Large intestine (tissue), 12 donors: ENCODE measurements at places on chromosomes 3 and 15. TPM values are rescaled to one million over a fixed set of nuclear protein-coding genes. Genes with fewer than 3 reads are reported as not detected.
A peak's percentile ranks its signal among the peaks of the same experiment; 100 is the strongest.

DNA sequence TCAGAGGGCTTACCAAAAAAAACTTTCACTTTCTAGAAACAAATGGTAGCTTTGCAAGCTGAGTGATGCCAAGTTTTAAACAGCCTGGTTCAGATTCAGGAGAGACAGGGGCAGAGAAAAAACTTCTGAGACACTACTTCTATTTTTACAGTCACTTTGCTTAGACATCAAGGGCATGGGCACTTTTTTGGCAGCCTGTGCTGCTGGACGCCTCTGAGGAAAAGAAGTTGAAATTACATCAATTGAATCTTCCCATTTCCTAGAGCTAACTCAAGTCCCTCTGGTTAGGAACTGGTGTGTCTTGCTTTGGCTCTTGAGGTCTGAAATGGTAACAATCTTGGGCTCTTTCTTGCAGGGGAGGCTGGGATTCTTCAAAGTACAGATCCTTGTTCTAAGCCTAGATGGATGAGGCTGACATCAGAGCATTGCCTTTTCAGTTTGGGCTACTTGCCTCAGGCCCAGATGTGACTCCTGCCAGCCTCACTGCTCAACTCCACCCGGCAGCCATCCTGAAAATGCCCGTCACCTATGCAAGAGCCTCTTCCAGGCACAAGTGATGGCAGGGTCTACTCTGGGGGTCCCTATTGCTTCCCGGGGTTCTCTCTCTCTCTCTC lies 357.5 kb downstream of the FOXP1 start:
- H3K4me1 ChIP-seq: peaks cover 2% of the 10 kb centered on the region
- peaks cover 8% of the 10 kb centered on the region for H3K36me3 ChIP-seq
- no peaks in the 10 kb centered on the region for H3K27me3 ChIP-seq
- no peak overlapping the region for H3K27ac ChIP-seq
- DNase-seq: no peak
- no peak overlapping the region for H3K4me3 ChIP-seq

DNA sequence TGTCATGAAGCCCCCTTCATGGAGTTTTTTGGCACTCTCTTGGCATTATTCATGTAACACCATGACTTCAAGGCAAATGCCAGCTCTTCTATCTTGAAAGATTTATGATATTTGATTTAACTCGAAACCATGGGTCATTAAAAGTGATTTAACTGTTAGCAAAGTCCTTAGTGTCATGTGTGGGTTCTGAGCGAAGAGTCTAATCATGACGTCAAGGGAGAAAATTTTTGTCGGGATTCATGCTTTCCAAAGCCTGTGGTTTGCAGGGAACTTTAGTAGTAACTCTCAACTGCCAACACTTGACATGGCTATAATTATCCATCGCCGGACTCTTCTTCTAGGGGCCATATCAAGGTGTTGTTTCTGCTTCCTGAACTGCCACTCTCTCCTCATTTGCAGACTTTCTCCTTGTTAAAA lies 11.5 kb downstream of the GXYLT2 start:
- peaks cover 8% of the 10 kb centered on the region for H3K4me1 ChIP-seq
- H3K4me3 ChIP-seq: no peak overlapping the region
- peak; percentile 26 for DNase-seq
- no peaks in the 10 kb centered on the region for H3K27me3 ChIP-seq
- no peaks in the 10 kb centered on the region for H3K36me3 ChIP-seq
- H3K27ac ChIP-seq: no peak overlapping the region

GRCh38 chr15:73240866-73241499 lies 127.8 kb downstream of the HCN4 start:
- no peaks in the 10 kb centered on the region for H3K27me3 ChIP-seq
- H3K36me3 ChIP-seq: peaks cover 22% of the 10 kb centered on the region
- no peak overlapping the region for H3K4me3 ChIP-seq
- peak; percentile 50 for DNase-seq
- no peaks in the 10 kb centered on the region for H3K4me1 ChIP-seq

DNA sequence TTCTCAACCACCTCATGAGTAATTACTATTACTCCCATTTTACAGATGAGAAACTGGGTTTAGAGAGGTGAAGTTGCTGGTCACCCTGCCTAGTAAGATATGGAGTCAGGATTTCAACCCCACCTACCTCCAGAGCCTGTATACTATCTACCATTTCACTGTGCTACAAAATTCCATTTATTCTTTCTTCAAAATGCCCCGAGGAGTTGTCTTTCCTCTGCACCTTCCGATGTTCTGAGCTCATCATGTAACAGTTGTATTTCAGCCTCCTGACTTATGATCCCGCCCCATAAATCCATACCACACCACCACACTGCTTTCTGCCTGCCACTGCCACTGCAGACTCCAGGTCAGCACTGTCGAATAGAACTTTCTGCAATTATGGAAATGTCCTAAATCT lies 71.3 kb upstream of the SLC25A36 start:
- H3K4me3 ChIP-seq: no peak overlapping the region
- DNase-seq: no peak
- H3K4me1 ChIP-seq: no peaks in the 10 kb centered on the region
- no peaks in the 10 kb centered on the region for H3K27me3 ChIP-seq
- no peaks in the 10 kb centered on the region for H3K36me3 ChIP-seq

- DNase-seq: no peak
- H3K4me1 ChIP-seq: no peaks in the 10 kb centered on the region
- peaks cover 3% of the 10 kb centered on the region for H3K36me3 ChIP-seq
Measured at GRCh38 chr3:126035362-126036050, 48.4 kb downstream of the SLC41A3 start.

DNA sequence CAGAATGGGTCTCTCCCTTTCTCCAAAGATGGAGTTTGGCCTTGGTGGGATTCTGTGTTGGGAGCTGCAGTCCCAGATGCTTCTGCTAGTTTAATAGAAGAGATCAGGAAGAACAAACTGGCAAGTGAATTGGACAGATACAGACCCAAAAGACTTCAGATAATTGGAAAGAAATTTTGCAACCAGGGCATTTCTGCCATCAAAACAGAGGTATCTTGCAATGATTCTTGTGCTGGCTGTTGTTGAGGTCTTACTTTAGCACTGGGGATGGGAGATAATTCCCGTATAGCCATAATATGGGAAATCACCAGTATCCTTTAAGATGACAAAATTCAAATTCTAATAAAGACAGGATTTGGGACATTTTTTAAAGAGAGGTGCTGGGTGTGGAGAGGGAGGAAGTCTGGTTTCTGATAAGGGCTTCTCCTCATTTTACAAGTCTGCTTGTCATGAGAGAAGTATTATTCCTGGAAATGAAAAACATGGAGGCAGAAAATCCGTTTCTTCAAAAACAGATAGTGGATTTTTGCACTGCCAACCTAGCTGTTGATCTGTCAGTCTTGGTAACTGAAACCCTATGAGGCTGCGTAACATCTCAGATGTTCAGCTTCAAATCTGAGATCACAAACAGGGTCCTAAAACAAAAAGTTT lies 40.1 kb downstream of the FNDC3B start:
- no peaks in the 10 kb centered on the region for H3K27me3 ChIP-seq
- peaks cover 6% of the 10 kb centered on the region for H3K4me1 ChIP-seq
- DNase-seq: no peak
- peak overlapping the region; percentile 73 for H3K27ac ChIP-seq
- peaks cover 4% of the 10 kb centered on the region for H3K36me3 ChIP-seq

DNA sequence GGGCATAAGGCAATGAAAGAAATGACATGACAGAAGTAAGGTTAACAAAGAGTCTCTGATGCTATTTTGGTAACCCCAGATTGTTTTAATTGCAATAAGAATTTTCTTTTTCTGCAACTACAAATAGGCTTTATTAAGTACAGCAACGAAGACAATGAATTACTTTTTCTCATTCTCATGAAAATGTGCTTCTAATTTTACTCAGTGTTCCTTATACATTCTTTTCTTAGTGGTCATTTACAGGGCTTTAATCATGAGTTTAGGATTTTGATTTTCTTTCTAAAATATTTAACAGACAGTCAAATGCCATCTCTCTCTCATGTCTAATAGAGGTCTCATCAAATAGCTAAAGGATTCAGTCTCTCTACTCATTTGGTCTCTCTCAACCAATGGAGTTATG lies 452.1 kb downstream of the RAP2B start:
- H3K4me3 ChIP-seq: no peak overlapping the region
- no peaks in the 10 kb centered on the region for H3K27me3 ChIP-seq
- H3K36me3 ChIP-seq: no peaks in the 10 kb centered on the region
- H3K4me1 ChIP-seq: no peaks in the 10 kb centered on the region

GRCh38 chr15:67080118-67080899 lies 14.9 kb downstream of the SMAD3 start:
- H3K4me1 ChIP-seq: peaks cover 18% of the 10 kb centered on the region
- peaks cover 15% of the 10 kb centered on the region for H3K36me3 ChIP-seq
- no peaks in the 10 kb centered on the region for H3K27me3 ChIP-seq
- no peak overlapping the region for H3K27ac ChIP-seq
- no peak for DNase-seq

DNA sequence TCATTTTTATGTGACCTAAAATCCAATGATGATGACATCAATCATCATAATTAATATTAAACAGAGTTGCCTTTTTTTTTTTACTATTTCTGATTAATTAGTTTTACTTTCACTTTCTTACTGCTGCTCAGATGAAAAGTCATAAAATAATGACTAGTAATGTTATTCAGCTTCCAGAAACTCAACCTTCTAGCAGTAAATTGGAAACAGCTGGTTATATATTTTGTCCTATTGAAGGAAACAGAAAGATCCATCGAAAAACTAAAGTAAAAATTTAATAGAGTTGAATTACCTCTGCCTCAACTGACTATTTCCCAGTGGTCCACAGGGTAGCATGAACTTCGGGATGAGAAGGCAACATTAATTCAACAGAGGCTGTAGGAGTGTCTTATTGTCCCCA lies 107.1 kb upstream of the PTX3 start:
- no peaks in the 10 kb centered on the region for H3K4me1 ChIP-seq
- H3K36me3 ChIP-seq: no peaks in the 10 kb centered on the region
- no peak for DNase-seq

DNA sequence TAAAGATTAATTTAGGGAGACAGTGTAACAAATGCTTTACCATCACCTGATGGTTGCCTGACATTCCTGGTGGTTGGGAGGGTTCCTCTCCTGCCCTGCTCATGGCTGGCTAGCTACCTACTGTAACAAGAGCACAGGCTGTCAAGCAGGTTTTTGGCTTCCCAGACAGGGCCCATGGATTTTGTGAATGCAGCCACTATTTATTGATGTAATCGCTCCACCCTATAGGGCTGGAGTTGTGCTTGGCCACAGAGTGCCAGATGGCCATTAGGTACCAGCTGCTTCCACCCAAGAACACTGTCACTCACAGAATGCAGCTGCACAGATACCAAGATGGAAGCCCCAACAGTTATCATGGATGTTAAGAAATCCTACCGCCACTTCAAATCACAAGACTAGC lies 31.0 kb upstream of the KLHL25 start:
- H3K4me1 ChIP-seq: peaks cover 8% of the 10 kb centered on the region
- no peaks in the 10 kb centered on the region for H3K27me3 ChIP-seq
- no peak overlapping the region for H3K4me3 ChIP-seq
- no peaks in the 10 kb centered on the region for H3K36me3 ChIP-seq

GRCh38 chr15:89781891-89782618 lies 5.9 kb downstream of the MESP2 start:
- DNase-seq: peak; percentile 48
- peaks cover 51% of the 10 kb centered on the region for H3K4me1 ChIP-seq
- no peak overlapping the region for H3K4me3 ChIP-seq
- peaks cover 14% of the 10 kb centered on the region for H3K36me3 ChIP-seq
- H3K27ac ChIP-seq: peak overlapping the region; percentile 70
- H3K27me3 ChIP-seq: no peaks in the 10 kb centered on the region

DNA sequence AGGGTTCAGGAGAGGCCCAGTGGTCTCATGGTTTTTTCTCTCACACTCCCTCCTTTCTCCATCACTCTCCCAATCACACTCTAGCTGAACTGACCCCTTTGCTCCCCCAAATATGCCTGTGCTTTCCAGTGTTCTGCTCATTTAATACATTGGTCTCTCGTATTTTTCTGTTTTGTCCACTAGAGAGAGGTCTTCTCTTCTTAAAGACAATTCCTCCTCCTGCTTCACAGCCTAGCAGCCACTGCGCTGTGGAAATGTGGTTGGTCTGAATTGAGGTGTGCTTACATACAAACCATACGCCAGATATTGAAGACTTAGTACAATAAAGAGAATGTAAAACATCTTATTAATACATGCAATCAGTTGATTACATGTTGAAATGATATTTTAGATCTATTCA lies 60.6 kb upstream of the XCR1 start:
- H3K4me3 ChIP-seq: no peak overlapping the region
- no peaks in the 10 kb centered on the region for H3K27me3 ChIP-seq
- H3K4me1 ChIP-seq: no peaks in the 10 kb centered on the region
- H3K27ac ChIP-seq: no peak overlapping the region
- DNase-seq: no peak
- H3K36me3 ChIP-seq: no peaks in the 10 kb centered on the region

GRCh38 chr15:91516866-91517265 lies 336.6 kb upstream of the SLCO3A1 start:
- no peak overlapping the region for H3K4me3 ChIP-seq
- no peak overlapping the region for H3K27ac ChIP-seq
- no peaks in the 10 kb centered on the region for H3K36me3 ChIP-seq
- peaks cover 3% of the 10 kb centered on the region for H3K4me1 ChIP-seq

GRCh38 chr3:43503067-43503728 lies 118.6 kb downstream of the ANO10 start:
- H3K27me3 ChIP-seq: no peaks in the 10 kb centered on the region
- H3K4me1 ChIP-seq: no peaks in the 10 kb centered on the region
- H3K4me3 ChIP-seq: no peak overlapping the region
- DNase-seq: no peak
- no peaks in the 10 kb centered on the region for H3K36me3 ChIP-seq

DNA sequence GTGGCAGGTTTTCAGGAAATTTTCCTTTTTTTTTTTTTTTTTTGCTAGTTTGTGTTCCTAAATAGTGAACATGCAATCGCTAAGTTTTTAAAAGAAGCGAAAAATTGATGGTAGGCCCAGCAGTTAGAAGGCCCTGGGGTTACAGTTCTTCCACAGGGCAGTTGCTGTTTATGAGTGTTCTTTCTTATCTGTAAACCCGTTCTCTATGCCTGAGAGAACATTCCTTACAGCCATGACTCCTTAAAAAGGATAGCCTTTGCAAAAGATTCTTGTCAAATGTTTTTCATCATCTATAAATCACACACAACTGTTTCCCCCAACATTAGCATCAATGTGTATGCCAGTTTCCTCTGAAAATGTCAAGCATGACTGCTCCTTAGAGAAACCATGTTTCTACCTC lies 23.8 kb upstream of the MYZAP start:
- no peak overlapping the region for H3K4me3 ChIP-seq
- H3K27ac ChIP-seq: no peak overlapping the region
- no peak for DNase-seq
- H3K4me1 ChIP-seq: peaks cover 20% of the 10 kb centered on the region

Gene OSBPL10
- polyA plus RNA-seq: 12.4 TPM

Gene SEMA3G
- 2.9 TPM for polyA plus RNA-seq

Gene CFAP20DC
- polyA plus RNA-seq: 0.82 TPM

Gene TICRR
- 3.9 TPM for polyA plus RNA-seq

Gene OCA2
- polyA plus RNA-seq: 6.5 TPM

Gene CCR9
- 1.0 TPM for polyA plus RNA-seq
